ENCODE measurements at places on chromosomes 5 and 9.

- DNase-seq, result no peak
Measured at GRCh38 chr5:89524785-89525184, 641.8 kb upstream of the MEF2C start.

- DNase-seq, result no peak
Measured at GRCh38 chr5:74404574-74405508, 235.7 kb downstream of the ENC1 start.

GRCh38 chr5:6593148-6594016 lies 39.5 kb downstream of the NSUN2 start:
- no peak for DNase-seq

- DNase-seq, result no peak
Measured at GRCh38 chr9:74765481-74765971, 122.2 kb downstream of the TRPM6 start.

DNA sequence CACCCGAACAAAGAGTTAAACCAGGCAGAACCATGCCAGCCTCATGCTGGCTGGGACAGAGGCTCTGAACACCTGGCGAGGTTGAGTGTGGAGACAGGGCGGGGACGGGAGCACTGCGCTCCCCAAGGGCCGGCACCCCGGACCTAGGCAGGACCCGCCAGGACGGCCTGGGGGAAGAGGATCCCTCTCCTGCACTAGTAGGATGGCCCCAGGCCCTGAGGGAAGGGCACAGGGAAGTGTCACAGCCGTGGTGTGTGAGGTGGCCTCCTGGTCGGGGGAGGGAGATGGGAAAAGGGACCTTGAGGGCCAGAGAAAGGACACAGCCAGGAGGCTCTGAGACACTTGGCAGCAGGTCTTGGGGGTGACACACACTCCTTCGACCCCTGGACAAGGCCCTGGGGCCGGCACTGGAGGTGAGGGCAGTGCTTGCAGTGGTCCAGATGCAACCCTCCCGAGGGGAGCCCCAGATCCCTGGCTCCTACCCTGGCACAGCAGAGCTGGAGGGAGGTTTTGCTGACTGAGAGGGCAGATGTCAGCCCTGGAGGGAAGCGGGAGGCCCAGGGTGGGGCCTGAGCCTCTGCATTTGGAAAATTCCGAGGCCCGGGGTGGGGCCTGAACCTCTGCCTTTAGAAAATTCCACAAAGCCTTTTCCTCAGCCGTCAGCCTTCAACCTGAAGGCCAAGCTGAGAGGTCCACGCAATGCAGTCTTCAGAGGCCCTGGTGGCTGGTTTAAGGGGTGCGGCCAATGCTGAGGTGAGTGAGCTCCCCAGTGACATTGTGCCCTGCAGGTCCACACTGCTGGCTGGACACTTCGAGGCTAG lies 24.8 kb upstream of the TERT start:
- no peak for DNase-seq

GRCh38 chr5:180441564-180442051 lies 52.6 kb upstream of the CNOT6 start:
- DNase-seq, result no peak

- no peak for DNase-seq
Measured at GRCh38 chr5:74570250-74570649, 70.3 kb downstream of the ENC1 start.

GRCh38 chr5:135534609-135535419 lies 950 bp downstream of the NEUROG1 start:
- no peak for DNase-seq

GRCh38 chr9:130703501-130703900 lies 9.9 kb downstream of the EXOSC2 start:
- no peak for DNase-seq

DNA sequence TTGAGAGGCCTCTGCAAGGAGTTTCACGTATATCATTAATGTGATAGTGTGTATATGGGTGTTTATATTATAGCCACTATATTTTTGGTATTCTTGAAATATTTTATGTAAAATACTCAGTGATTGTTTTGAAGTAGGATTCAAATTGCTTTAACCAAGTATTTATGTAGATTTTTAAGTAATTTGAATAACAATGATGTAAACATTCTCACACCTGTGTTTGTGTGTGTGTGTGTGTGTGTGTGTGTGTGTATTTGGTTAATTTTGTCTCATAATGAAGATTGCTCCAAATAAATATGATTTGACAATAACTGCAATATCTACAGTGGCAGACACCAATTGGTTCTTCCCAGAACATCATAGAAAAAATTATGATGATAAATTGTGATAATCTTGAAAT lies 293.4 kb downstream of the CD180 start:
- no peak for DNase-seq

DNA sequence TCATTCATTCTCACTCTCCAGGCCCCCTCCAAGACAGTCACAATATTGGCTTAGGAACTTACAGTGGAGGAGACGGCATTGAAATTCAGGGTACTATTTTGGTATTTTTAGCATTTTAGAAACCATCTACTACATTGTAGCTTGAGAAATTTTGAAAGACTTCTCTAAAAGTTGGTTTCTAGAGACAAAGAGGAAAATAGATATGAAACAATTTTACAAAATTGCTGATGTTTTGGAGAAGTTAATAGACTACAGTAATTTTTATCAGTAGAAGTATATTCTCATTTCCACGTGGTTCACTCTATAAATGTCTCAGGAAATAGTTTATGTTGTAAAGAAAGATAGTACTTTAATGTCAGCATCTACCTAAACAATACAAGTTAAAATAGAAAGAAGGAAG lies 63.2 kb upstream of the ZSWIM6 start:
- DNase-seq, result no peak
